SK-N-SH (cell line): ENCODE measurements at places on chromosomes 7 and 10. TPM values are rescaled to one million over a fixed set of nuclear protein-coding genes. Genes with fewer than 3 reads are reported as not detected.

MMRN2 gene
- polyA plus RNA-seq = 0.02 and 0.05 TPM in 2 replicates

- DNase-seq = peak; percentile 72
Observed at GRCh38 chr10:23439961-23440889, 1.4 kb downstream of the OTUD1 start.

GRCh38 chr10:126734015-126734414 lies 63.5 kb upstream of the C10orf90 start:
- DNase-seq = no peak

DNA sequence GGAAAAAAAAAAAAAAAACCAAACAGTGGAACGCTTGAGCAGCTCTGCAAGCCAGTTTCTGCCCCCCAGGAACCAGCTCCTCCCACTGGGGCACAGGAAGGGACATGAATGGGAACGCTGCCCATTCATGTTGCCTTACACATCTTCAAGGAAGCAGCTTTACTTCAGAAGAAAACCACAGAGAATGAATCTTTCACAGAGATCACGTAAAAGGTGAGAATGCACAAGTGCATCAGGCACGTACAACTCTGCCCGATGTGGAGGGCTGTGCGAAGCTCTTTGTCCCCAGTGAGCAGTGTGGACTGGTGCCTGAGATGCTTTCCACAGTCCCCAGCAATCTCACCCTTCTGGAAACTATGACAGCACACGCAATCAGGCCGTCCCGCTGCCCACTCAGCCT lies 106.2 kb downstream of the DLG5 start:
- DNase-seq = no peak

GRCh38 chr7:55144333-55145317 lies 125.8 kb downstream of the EGFR start:
- peak; percentile 79 for DNase-seq

GRCh38 chr10:113945075-113945686 lies 90.7 kb downstream of the NHLRC2 start:
- DNase-seq = no peak

DNA sequence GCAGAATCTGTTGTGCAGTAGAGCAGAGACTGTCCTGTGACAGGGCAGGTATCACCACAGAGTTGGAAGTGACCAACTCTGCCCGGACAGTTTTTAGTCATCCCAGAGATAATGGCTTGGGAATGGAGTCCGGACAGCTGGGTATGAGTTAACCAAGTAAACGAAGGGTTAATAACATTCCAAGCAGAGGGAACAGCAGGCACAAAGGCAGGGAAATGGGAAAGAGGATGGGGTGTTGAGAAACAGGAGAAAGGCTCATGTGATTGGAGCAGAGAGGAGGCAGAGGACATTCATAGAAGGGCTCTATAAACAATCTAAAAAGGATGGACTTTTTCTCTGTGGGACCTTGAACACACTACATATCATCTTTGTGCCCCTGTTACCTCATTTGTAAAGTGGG lies 132.2 kb upstream of the YAE1 start:
- no peak for DNase-seq

- no peak for DNase-seq
Observed at GRCh38 chr10:77604941-77605351, 32.7 kb downstream of the KCNMA1 start.

C7orf57 gene
- 0.41 and 0.71 TPM in 2 replicates for polyA plus RNA-seq

DNA sequence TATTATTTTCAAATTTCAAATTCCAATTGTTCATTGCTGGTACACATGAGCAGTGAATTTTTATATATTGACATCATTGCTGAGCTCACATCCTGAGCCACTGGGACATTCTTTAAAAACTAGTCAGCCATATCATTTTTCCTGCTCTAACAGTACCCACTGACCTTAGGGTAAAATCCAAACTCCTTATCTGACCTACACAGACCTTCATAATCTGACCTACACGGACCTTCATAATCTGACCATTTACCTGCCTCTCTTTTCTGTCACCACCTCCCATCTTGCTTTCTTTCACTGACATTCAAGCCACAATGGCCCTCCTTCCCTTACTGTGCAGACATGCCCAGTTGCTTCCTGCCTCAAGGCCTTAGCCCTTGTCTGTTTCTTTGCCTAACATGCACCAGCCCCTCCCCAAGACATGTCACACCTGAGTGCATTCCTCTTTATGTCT lies 16.1 kb upstream of the CUZD1 start:
- DNase-seq = no peak

DNA sequence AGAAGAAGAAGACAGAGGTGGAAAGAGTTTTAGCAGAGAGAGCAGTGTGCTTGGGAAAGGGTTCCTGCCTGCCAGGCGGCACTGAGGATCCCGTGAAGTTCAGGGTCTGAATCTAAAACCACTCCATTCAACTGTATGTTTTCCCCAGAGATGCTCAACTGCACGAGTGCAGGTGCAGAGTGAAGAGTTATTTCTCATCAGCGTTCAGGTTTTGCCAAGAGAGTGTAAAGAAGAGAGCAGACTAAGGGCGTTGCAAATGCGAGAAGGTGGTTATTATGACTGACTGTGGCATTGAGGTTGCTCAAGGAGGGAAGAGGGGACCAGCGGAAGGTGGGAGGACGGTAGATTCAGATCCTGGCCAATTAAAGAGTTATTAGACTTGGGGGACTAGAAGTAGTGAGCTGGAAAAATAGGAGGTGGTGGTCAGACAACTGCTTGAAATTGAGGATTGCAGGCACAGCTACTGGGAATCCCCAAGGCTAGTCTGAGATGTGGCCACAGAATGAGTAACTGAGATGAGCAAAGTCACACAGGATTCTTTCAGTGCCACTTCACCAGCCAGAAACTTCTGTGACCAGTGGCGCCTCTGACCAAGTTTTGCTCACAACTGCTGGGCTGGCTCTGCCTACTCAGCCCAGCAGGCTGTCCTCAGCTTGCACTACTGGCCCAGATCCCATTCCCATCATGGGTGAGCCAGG lies 29.1 kb downstream of the STRA8 start:
- DNase-seq = no peak

OAT gene
- polyA plus RNA-seq = 65.7 and 97.6 TPM in 2 replicates

GRCh38 chr10:88467835-88468485 lies 115.2 kb downstream of the RNLS start:
- no peak for DNase-seq
